ENCODE measurements at places on chromosomes 16 and 17.
A peak's percentile ranks its signal among the peaks of the same experiment; 100 is the strongest.

DNA sequence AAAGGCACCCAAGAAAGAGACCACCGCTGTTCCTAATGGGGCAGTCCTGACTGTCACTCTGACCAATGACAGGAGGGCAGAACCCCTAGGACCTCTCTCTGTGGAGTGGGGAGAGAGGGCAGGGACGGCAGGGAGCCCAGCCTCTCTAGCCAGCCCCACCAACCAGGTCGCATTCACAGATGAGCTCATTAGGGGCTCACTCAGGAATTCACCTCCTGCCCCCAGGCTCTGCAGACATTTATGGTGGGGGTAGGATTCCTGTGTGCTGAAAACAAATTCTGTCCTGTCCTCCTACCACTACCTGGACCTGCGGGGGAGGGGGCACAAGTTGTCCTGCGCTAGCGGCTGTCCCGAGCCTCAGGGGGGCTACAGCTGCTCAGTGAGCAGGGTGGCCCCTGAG is 27.7 kb upstream of the GPRC5C start:
- DNase-seq = no peak

DNA sequence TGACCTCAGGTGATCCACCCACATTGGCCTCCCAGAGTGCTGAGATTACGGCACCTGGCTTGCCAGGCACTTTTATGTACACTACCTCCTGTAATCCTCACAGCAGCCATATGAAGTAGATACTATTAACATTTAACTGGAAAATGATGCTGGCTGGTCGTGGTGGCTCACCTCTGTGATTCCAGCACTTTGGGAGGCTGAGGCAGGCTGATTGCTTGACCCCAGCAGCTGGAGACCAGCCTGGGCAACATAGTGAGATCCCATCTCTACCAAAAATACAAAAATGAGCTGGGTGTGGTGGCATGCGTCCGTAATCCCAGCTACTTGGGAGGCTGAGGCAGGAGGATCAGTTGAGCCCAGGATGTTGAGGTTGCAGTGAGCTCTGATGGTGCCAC is 2.0 kb upstream of the MAPK3 start:
- no peak for DNase-seq

DNA sequence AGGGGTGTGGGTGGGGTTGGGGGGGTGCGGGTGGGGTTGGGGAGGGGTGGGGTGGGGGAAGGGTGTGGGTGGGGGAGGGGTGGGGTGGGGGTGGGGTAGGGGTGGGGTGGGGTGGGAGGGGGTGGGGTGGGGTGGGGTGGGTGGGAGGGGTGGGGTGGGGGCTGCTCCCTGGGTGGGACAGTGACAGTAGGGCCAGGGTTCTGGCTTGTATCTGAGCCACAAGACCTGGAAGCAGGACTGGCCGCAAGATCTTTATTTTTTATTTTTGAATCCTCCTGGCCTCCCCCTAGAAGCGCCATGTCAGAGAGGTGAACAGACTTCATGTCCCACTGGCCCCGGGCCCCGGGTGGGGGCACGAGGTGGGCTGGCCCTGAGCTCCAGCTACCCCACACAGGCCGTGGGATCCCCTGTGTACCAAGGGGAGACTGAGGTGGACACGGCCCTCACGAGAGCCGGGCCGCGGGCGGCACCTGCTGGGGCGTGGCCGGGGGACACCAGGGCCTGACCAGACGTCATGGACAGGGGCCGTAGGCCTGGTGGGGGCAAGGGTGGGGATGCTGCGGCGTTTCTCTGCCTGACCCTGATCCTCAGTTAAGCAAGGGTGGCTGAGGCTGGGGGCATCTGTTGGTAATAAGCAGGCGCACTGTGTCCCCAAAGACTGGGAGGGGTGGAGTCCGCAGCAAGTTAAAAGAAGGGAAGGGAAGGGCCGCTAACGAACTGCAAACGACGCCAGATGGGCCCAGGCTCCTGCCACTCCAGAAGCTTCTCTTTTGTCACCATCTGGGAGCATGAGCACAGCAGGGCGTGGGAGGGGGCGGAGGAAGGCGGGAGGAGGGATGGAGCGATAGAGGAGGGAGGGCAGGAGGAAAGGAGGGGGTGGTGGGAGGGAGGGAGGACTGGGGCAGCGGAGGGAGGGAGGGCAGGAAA is 22.3 kb upstream of the PABPN1L start:
- peak; percentile 59 for DNase-seq

DNA sequence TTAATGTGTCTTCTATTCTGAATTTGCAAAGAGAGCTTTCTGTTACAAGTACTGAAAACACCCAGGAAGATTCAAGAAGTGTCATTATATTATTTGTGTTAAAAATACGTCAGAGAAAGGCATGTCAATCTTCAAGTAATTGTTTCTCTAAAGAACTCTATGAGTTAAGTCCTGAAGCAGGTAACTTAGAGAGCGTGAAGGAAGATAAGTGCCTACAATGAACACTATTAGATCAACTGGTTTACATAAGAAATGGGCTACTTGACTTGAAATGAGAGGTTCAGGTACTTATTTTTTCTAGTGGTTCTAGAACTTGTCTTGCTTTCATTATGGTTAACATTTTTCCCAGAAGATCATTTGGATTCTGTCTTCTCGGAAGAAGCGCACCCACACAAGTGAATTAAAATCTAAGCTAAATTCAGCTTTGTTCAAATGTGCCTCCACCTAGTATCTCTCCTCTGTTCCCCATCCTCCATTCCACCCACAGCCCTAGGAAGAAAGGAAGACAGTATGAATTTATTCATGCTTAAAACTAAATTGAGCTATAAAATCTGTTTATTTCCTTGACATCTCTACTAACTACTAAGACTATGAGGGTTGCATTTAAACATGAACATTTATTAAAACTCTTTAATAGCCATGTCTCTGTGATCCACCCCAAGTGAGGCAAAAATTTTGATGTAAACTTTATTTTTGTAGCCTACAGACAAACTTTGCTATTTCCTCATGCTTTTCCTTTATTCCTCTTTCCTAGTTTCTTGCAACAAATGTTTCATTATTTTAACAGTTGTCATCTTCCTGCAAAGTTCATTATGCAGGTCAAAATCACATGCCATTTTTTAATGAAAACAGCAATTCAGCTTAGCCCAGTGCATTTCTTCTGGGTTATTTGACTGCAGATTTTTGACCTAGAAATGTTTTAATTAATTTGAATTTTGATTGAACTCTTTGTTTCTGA is 206.8 kb downstream of the KCNJ2 start:
- DNase-seq = no peak

- DNase-seq = no peak
These were observed 105.5 kb downstream of the SPAG9 start for GRCh38 chr17:51015145-51015558.

DNA sequence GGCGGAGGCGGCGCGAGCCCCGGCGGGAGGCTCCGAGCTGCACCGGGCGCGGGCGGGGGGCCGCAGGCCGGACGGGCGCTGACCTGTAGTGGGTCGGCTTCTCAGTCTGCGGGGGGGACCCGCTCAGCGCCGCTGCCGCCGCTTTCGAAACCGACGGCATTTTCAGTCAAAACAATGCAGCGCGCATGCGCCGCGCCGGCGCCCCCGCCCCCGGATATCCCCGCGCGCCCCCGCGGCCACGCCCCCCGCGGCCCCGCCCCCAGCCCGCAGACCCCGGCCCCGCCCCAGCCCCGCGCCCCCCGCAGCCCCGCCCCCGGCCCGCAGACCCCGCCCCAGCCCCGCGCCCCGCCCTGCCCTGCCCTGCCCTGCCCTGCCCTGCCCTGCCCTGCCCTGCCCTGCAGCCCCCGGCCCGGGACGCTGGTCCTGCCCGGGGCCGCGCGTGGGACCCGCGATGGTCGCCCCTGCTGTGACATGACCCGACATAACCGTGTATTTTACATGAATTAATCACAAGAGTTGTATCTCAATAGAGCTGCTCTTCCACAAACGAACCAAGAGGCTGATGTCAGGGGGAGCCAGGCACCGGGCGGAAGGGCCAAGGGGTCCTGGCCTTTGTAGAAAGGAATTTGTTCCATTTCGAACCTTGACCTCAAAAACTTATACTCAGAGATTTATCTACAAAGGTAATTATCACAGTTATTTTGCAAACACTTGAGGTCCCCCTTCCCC is at the start of gene UNKL:
UNKL (minus strand) TSS at position 173 of the 729 bp plus-strand sequence; CDS start at position 160, 13 bp downstream.
- peak; percentile 73 for DNase-seq

DNA sequence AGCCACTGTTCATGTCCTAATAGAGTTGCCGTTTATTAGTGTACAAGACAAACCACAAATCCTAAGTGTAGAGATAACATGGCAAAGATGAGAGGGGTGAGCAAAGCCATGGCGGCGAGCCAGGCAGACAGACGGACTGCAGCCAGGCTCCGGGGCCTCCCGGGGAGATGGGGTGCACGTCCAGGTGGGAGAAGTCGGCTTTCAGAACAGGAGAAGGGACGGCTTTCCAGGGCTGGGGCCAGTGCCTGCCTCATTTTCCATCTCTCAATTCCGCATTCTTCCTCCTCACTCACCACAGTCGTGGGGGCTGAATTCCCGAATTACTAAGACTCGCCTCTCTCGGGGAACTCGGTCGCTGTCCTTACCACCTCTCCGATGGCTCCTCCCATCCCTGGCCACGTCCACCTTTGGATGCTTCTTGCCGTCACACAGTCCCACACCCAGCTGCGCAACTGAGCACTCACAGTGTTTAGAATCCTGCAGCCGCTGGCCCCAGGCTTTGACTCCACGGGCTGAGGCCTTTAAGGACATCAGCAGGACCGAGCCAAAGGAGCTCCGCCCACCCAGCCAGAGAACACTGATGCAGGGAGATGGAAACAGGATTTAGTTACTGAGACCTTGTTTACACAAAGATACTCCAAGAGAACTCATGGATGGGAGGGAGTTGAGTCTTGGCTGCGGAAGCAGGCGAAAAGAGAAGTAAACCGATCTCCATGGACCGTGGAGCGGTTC is 59.7 kb downstream of the RNF112 start:
- DNase-seq = no peak

DNA sequence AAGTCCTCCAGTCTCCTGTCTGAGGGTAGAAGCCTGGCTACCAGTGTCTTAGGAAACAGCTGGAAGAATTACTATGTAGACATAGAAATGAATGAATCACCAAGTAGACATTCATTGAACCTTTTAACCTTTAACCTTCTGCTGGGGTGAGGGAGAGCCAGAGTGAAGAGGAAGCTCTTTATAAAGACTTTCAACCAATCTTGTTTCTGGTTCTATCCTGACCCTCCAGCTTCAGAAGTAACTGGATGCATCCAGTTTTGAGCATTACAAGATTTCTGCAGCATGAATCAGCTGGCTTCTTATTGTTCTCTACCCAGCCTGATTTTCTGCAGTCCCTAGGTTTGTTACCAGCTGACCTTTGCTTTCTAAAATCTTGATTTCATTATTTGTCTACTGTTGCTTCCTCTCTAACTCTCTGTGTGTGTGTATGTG is 8.5 kb downstream of the TEKT1 start:
- no peak for DNase-seq

GRCh38 chr16:58128711-58129096 is 477 bp downstream of the CFAP20 start:
- peak; percentile 41 for DNase-seq

- DNase-seq = no peak
These were observed 7.0 kb upstream of the METTL22 start for GRCh38 chr16:8614435-8615029.

- DNase-seq = no peak
These were observed 197.0 kb downstream of the AXIN2 start for GRCh38 chr17:65364438-65364837.

GRCh38 chr17:73052923-73053322 is 39.6 kb downstream of the SLC39A11 start:
- DNase-seq = no peak

DNA sequence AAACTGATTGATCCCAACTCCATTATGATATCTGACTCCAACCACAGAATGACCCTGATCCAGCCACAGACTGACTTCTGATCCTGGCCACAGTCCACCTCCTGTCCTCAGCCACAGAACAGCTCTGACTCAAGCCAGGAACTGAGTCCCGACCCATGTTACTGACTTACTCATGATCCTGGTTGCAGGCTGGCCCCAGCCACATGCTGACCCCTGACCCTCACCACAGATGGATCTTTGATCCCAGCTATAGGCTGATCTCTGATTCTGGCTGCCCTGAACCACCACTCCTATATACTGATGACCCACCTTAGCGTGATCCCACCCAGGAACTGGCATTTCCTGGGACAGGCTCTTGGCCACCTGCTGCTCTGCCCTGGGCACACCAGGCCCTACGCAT is 32.2 kb upstream of the IL21R start:
- no peak for DNase-seq

DNA sequence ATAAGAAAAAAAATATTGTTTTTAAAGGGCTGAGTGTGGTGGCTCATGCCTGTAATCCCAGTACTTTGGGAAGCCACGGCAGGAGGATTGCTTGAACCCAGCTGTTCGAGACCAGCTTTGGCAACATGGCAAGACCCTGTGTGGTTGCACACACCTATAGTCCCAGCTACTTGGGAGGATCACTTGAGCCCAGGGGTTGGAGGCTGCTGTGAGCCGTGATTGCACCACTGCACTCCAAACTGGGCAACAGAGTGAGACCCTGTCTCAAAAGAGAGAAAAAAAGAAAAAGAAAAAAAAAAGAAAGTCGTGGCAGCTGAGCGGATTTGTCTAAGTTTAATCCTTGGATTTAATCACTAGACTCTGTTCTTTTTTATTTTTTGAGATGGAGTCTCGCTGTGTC is 6.3 kb upstream of the FCSK start:
- no peak for DNase-seq

DNA sequence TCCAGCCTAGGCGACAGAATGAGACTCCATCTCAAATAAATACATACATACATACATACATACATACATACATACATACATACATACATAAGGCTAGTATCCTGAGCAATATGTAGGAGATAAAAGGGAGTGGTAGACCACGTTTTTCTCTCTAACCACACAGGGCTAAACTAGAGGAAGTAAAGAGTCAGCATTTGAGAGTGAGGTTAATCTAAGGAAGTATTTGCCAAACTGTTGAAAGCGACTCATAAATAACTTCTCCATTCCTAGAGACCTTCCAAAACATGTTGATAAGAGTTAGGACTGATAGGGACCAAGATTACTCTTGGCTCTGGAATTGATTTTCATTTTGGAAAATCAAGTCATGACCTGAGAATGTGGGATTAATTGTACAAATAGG is 68.9 kb downstream of the NEUROD2 start:
- peak; percentile 76 for DNase-seq

GRCh38 chr17:56909742-56910508 is 3.9 kb downstream of the TRIM25 start:
- DNase-seq = peak; percentile 84

DNA sequence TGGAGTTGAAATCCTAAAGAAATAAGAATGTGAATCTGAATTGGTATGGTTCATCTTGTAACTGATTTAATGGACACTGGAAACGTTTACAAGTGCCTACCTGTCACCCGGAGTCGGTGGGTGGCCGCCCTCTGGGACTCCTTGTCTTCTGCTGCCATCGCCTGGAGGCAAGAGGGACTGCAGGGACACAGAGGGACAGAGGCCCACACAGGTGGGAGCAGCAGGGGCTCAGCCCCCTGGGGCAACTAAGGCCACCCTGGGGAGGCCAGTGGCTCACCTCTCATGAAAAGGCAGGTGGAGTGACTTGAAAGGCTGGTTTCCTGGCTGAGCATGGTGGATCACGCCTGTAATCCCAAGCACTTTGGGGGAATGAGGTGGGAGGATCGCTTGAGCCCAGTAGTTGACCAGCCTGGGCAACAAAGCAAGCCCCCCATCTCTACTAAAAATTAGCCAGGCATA is 23.2 kb downstream of the TMEM92 start:
- DNase-seq = peak; percentile 80

GRCh38 chr16:5874899-5875298 is 777.3 kb upstream of the EEF2KMT start:
- no peak for DNase-seq

GRCh38 chr17:39607851-39608130 is at the start of gene NEUROD2:
NEUROD2 (minus strand) TSS chr17:39607920; CDS start chr17:39606599, 1,321 bp downstream.
- no peak for DNase-seq

- no peak for DNase-seq
These were observed 53.8 kb upstream of the SLC25A19 start for GRCh38 chr17:75342996-75343395.

GRCh38 chr16:3020247-3020603 is at the start of gene TNFRSF12A:
TNFRSF12A (plus strand) TSS chr16:3020368; CDS start chr16:3020398, 30 bp downstream.
- peak; percentile 90 for DNase-seq
